ENCODE measurements at places on chromosomes 11 and 22.
A peak's percentile ranks its signal among the peaks of the same experiment; 100 is the strongest.

- DNase-seq = peak; percentile 78
Measured at GRCh38 chr11:65919573-65920371, 546 bp downstream of the DRAP1 start.

DNA sequence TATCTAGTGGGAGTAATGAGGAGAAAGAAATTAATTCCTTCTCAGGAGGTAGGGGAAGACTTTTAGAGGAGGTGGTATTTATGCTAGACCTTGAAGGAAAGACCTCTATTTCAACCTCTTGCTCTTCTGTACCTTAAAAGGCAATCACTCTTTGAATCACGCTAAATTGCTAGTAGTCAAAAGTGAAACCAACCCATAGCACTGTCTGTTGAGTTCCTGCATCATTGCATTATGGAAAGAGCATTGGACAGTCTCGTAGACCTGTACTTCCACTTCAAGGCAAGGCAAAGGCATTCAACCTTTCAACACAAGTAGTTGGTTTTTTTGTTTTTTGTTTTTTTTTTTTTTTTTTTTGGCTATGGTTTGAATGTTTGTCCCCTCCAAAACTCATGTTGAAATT is 770.4 kb downstream of the ETS1 start:
- DNase-seq = no peak

GRCh38 chr11:127056338-127056971 is 55.9 kb upstream of the KIRREL3 start:
- no peak for DNase-seq

GRCh38 chr11:73875840-73876239 is 806 bp downstream of the COA4 start:
- DNase-seq = peak; percentile 61

DNA sequence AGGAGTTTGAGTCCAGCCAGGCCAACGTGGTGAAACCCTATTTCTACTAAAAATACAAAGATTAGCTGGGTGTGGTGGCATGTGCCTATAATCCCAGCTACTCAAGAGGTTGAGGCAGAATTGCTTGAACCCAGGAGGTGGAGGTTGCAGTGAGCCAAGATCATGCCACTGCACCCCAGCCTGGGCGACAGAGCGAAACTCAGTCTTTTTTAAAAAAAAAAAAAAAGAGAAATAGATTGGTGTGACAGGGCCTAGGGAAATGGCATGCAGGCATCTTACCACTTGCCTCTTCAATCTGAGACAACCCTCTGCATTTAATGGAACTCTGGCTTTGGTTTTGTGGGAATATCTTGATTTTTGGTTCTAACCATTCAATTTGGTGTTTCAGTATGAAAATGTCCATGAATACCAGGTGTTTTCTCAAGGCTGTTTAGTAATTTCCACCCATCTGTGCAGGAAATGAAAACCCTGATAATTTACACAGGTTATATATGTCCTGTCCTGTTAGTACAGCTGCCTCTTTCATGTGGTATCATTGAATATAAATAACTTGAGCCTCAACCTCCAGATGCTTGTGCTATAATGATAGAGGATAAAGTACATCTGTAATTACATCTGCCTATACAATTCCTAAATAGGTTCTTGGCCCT is 8.4 kb downstream of the XBP1 start:
- no peak for DNase-seq

- DNase-seq = no peak
Measured at GRCh38 chr11:20839231-20839630, 169.8 kb downstream of the NELL1 start.

DNA sequence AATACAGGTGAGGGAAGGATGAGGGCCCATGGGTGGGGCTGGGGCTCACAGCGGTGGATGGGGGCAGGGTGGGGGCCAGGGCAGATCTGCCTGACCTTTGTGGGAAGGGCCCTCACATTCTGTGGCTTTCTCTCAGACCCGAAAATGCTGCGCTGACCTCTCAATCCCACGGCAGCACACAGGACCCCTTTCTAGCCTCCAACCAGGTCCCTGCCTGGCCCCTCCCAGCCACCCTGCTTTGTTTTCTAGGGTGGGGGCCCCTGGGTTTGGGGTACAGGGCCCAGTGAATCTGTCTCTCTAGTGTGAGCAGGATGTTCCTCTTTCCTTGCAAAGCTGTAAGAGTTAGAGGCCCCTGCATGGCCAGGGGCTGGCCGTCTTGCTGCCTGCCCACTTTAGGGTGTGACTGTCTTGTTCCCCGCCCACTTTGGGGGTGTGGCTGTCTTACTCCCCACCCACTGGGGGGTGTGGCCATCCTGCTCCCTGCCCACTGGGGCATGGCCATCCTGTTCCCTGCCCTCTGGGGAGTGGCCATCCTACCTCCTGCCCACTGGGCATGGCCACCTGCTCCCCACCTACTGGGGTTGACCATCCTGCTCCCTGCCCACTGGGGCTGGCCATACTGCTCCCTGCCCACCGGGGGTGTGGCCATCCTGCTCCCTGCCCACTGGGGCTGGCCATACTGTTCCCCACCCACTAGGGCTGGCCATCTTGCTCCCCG is 11.5 kb downstream of the PARVG start:
- peak; percentile 93 for DNase-seq

DNA sequence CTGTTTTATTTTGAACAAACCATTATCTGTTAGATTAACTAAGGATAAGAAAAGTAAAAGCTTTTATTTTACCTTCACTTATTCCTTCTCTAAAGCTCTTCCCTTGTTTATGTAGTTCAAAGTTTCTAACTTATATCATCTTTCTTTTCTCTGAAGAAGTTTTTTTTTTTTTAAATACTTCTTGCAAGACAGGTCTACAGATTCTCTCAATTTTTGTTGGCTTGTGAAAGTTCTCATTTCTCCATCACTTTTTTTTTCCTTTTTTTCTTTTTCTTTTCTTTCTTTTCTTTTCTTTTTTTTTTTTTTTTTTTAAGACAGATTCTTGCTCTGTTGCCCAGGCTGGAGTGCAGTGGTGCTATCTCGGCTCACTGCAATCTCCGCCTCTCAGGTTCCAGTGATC is 4.7 kb upstream of the TREH start:
- no peak for DNase-seq

DNA sequence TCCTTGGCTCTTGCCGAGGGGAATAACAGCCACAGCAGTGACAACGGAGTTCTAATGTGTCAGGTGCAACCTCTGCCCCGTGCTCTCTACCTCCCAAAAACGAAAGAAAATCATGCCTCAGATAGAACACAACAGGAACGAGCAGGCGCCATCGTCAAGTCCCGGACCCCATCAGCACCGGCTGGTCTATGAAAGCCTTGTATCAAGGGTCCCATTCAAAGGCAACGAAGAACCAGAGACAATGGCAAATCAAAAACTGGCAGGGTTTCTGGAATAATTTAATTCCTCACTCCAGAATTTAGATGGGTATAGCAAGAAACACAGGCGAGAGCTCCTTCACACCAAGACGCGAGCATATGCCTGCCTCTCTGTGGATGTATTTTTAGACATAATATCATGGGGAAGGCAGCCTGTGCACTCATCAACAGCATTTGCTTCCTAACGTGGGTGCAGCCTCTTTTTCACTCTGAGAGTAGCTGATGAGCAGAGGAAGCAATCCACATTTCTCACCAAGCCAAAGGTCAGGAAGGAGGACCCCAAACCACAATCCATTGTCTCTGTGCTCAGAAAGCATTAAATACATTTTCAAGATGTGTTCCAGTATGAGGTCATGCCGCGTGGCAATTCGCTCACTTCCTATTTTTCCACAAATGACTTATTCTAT is 193.4 kb upstream of the BLID start:
- peak; percentile 53 for DNase-seq

DNA sequence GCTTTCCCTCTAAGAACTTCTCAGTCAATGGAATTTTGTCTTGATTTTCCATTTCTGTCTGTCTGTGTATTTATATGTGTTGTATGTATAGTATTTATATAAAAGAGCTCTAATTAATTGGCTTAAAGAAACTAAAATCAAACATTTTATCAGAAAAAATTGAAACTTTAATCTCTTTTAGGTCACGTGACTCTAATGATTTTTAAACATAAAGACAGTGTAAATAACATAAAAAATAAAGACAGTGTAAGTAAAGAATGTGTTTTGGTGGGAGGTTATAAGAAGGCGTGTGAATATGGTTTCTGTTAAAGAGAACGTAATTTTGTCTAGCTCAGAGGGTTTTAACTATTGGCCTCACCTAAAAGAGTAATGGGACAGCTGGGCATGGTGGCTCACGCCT is 2.4 kb downstream of the JAML start:
- DNase-seq = no peak

DNA sequence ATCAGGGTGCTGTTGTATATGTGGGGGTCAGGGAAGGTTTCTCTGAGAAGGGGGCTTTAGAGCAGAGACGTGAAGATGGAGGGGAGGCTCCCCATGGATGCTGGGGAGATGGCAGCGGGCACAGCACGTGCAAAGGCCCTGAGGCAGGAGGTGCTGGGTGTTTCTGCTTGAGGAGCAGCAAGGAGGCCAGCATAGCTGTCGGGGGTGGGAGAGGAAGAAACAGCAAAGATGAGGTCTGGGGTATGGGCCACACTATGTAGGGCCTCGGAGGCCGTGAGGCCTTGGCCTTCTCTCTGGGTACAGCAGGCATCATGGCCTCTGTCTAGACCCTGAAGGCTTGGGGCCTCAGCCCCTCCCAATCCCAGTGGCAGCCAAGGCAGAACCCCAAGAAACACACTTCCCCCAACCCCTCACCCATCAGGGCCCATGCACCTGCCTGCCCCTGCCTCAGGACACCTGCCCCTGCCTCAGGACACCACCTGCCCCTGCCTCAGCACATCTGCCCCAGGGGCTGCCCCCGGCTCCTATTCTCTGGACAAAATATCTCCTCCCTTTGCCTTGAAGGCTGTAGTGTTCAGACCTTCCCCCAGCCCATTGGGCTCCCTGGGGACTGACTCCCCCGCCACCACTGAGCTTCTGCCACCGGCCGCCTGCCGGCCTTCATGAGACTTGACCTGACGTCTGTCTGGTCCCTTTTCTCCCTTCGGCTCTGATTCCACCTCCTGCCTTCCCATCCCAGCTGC is 6.2 kb downstream of the ALDH3B1 start:
- DNase-seq = no peak

GRCh38 chr22:17985606-17986005 is 38.8 kb downstream of the MICAL3 start:
- no peak for DNase-seq

DNA sequence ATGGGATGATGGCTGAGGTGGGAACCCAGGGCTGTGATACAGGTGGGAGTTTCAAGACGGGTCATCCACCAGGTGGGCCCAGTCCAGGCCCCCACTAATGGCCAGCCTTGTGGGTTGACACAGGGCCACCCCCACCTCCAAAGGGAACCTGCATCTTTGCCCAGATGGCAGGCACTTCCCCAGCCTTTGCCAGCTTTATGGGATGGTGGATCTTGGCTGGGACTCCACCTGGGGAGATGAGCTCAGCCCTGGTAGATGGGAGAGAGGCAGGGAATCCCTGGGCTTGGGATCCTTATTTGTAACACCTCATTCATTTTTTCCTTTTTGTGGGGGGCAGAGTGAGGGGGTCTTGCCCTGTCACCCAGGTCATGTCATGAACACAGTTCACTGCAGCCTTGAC is 33.4 kb downstream of the CD82 start:
- DNase-seq = no peak

DNA sequence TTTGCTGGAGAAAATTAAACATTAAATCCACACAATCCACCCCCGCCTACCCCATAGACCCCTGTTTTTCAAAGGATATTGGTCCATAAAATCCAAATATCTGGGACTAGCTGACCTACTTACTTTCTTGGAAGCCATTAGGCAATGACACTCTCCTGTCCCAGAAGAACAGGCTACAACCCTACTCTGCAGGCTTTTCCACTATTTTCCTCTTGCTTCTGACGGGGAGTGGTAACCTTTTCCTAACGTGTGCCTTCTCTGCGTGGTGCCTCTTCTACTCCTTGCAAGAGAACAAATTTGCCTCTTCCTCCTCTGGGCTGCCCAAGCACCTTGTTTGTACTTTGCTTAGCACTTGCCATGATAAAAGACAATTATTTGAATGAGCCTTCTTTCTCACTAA is 51.6 kb downstream of the UBASH3B start:
- no peak for DNase-seq

DNA sequence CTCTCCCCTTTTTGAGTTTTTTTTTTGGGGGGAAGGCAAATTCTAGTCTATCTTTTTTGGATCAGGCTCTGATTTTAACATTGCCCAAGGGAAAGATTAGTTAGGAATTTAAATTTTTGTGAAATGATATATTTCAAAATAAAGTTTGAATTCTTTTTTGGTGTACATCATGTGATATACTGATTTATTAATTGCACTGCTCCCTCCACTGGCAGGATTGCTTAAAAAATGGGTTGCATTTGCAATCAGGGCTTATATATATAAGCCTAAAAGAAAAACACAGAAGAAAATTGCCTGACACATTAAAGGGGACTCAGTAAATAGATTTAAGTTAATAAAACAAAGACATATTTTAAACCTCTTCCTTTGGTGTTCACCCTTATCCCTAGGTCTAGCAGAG is 1.2 kb downstream of the DYNC2H1 start:
- DNase-seq = no peak

GRCh38 chr11:625636-626268 is 997 bp upstream of the CDHR5 start:
- DNase-seq = peak; percentile 48

DNA sequence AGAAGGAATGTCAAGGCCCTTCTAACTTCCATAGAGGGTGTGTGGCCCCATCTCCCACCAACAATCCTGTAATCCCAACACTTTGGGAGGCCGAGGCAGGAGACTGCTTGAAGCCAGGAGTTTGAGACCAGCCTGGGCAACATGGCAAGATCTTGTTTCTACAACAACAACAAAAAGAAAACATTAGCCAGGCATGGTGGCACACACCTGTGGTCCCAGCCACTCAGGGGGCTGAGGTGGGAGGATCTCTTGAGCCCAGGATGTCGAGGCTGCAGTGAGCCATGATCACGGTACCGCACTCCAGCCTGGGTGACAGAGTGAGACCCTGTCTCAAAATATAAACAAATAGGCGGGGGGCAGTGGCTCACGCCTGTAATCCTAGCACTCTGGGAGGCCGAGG is 16.9 kb downstream of the TSPAN32 start:
- DNase-seq = no peak

DNA sequence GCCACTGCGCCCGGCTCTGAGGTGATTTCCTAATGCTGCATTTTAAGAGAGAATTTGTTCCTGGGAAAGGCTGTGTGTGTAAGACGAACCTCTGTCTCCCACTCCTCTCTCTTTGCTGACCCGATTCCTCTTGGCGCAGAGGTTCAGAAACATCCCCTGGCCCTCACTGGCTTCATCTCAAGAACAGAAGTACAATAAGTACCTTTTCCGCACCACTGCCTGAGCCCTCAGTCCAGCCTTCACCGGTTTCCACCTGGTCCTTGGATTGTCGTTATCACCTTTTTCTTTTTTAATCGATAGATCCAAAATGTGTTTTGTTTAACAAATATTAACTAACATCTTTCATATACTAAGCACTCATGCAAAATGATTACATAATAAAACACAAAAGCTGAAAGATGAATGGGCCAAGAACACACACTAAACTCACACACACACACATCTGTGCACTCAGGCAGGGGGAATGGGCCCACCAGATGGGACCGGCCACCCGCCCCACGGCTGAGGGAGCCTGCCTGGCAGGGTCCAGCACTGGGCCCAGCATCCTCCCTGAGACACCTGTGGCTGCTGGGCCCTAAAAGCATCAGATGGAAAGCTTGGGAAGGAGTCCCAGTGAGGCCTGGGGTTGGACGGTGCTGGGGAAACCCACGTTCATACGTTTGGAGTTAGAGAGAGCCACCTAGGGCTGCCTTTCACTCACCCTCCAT is 50.4 kb upstream of the A4GALT start:
- no peak for DNase-seq

GRCh38 chr22:22002526-22003055 is 20.0 kb upstream of the TOP3B start:
- no peak for DNase-seq

- DNase-seq = no peak
Measured at GRCh38 chr11:123299721-123300120, 104.7 kb upstream of the CLMP start.

- DNase-seq = no peak
Measured at GRCh38 chr22:39713799-39714290, 143.3 kb downstream of the CACNA1I start.
